ENCODE measurements at places on chromosomes 11 and 22.

- no peak for DNase-seq
Measured at GRCh38 chr11:102420547-102420946, 32.0 kb downstream of the TMEM123 start.

GRCh38 chr11:21817696-21818095 lies 375.2 kb upstream of the ANO5 start:
- DNase-seq = no peak

DNA sequence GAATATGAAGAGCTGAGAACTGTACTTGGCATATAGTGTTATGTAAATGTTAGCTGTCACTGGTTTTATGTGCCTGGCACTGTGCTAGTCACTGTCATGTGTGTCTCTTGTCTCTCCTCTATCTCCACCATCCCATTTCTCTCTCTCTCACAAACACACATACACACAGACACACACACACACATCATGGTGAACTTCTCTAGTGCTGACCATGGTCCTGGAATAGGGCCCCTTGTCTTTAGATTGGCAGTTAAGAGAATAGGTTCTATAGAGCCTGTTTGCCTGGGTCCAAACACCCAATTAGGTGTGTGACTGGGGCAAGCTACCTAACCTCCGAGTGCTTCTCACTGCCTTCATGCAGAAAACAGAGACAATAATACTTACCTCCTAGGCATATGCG lies 109.7 kb upstream of the NARS2 start:
- no peak for DNase-seq

DNA sequence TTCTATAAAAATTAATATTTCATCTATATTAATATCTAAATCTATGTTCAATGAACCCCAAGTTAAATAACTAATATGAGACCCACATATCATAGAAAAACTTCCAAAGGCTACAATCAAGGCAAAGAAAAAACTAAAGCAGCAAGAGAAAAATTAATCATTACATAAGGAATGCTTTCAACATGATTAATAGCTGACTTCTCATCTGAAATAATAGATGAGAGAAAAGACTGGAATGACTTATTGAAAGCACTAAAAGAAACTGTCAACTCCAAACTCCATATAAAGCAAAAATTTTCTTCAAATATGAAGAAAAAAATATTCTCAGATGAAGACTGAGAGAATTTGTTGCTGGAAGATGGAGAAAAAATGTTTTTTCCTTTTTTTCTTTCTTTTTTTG lies 13.0 kb downstream of the TRIM5 start:
- no peak for DNase-seq

- no peak for DNase-seq
Measured at GRCh38 chr11:79371152-79371551, 69.7 kb downstream of the TENM4 start.

GRCh38 chr22:31281733-31282132 lies 10.6 kb downstream of the PIK3IP1 start:
- DNase-seq = no peak

- DNase-seq = no peak
Measured at GRCh38 chr11:87228820-87229219, 191.1 kb downstream of the TMEM135 start.

- no peak for DNase-seq
Measured at GRCh38 chr22:38443628-38444521, 11.1 kb downstream of the KCNJ4 start.

DNA sequence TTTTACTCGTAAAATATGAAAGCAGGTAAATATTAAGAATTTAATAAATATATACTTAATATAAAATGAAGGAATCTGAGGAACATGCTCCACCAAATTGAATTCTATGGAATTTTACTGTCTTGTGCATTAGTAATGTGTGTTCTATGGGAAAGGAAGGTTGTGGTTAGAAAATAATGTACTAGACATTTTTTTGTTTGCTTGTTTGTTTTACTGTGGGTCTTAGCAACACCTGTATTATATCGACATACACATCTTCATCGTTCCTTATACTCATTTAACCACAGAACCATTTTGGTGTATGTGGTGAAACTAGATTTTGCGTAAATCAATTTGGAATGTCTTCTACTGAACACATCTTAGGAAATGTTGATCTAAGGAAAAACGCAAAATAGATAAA lies 114.1 kb upstream of the MTMR2 start:
- no peak for DNase-seq

DNA sequence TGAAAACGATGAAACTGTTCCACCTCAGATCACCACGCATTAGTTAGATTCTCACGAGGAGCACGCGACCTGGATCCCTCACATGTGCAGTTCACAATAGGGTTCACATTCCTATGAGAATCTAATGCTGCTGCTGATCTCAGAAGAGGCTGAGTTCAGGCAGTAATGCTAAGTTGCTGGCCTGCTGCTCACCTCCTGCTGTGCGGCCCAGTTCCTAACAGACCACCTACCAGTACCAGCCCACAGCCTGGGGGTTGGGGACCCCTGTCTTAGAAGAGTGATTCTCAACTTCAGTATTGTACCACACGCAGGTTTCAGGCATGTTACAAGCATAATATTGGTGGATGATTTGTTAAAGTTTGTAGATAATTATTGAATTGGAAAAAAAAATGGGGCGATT lies 182.7 kb downstream of the BLID start:
- DNase-seq = no peak

DNA sequence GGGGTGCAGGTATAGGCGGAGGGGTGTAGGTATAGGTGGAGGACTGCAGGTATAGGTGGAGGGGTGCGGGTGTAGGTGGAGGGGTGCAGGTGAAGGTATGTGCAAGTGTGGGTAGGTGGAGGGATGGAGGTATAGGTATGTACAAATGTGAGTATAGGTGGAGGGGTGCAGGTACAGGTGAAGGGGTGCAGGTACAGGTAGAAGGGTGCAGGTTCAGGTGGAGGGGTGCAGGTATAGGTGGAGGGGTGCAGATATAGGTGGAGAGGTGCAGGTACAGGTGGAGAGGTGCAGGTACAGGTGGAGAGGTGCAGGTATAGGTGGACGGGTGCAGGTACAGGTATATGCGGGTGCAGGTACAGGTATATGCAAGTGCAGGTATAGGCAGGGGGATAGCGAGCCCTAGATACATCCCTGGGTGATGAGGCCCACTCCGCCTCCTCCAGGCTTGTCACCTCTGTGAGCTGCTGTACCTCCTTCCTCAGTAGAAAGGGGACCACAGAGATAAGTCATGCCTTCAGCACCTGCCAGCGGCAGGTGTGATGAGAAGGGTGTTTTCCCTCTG lies 17.2 kb downstream of the LINC01488 start:
- DNase-seq = no peak

GRCh38 chr22:42294034-42294985 lies 23.9 kb upstream of the TCF20 start:
- no peak for DNase-seq

GRCh38 chr11:75077316-75077715 lies 19.4 kb downstream of the OR2AT4 start:
- no peak for DNase-seq

DNA sequence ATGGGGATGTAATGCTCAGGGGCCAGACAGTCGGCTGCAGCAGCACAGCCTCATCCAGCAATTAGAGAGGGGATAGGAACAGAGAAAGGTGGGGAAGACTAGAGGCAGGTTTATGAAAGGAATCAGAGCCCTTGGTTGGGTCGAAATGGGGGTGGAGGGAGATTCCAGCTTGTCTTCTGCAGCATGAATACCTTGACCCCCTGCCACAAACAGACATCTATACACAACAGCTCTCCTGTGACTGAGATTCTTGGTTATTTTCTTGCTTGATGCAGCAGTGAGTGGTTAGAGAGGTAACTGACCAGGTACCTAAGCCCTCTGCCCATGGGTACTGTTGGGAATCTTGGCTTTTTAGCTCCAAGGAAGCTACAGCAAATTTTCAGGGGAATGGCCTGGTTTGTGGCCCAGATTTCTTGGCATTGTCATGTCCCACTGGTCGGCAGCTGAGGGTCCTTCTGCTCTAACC lies at the start of gene TRIM49D1:
Gene TRIM49D1 (minus strand): TSS at position 51 of the 466 bp plus-strand sequence. CDS start 4,535 bp downstream, outside the sequence.
- DNase-seq = no peak

GRCh38 chr11:10302744-10303557 lies 1.9 kb upstream of the ADM start:
- DNase-seq = peak; percentile 50

DNA sequence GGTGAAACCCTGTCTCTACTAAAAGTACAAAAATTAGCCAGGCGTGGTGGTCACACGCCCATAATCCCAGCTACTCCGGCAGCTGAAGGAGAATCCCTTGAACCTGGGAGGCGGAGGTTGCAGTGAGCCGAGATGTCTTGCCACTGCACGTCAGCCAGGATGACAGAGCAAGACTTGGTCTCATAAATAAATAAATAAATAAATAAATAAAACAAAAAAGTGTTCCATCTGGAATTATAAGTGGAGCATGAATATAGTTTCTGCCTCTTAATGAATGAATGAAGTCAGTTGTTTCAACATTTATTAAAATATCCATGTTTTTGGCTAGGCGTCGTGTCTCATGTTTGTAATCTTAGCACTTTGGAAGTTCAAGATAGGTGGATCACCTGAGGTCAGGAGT lies 27.1 kb downstream of the MRPL48 start:
- DNase-seq = no peak

DNA sequence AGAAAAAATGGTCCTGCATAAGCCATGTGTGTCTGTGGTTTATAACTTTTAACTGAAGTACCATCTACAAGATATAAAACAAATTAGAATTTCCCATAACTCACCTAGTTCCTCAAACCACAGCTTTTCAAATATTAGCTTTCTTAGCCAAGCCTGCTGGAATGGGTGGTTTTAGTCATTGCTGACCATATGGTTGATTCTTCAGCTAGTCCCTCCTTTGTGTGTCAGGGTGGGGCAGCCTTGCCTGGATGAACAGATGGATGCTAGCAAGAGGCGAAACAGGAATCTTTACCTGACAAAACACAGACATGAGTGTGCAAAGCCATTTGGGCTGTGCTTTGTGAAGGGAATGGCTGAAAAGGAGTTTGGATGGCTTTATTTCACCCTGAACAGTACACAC lies 6.9 kb upstream of the B3GNT6 start:
- no peak for DNase-seq

GRCh38 chr11:5591613-5592012 lies 4.8 kb upstream of the TRIM6 start:
- DNase-seq = no peak

- DNase-seq = no peak
Measured at GRCh38 chr22:28560046-28560742, 119.4 kb downstream of the TTC28 start.

DNA sequence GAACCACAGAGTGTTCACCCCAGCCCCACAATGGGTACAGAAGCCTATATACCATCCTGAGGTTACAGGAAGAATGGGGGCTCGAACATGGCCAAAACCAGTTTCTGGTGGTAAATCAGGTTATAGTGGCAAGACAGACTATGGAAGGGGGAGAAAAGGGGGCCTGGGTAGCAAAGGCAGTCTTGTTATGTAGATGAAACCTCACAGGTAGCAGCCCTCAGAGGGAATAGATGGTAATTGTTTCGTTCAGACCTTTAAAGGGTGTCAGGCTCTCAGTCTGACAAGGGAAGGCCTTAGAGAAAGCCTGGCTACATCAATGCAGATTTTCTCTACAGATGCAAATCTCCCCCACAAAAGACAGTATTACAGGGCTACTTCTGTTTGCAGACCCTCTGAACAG lies 3.4 kb downstream of the CAPN1 start:
- no peak for DNase-seq

GRCh38 chr11:81647374-81647773 lies 1086.3 kb downstream of the FAM181B start:
- DNase-seq = no peak

Measured in activated T-helper 9 cell treated with anti-CD3 and anti-CD28 coated beads, Interleukin-2, amount 50 U/mL, for 16 hours (primary cell).